ENCODE measurements at places on chromosomes 6 and 20. TPM values are rescaled to one million over a fixed set of nuclear protein-coding genes. Genes with fewer than 3 reads are reported as not detected.

The OPN5 gene
- total RNA-seq = not detected

The ZKSCAN8 gene
- total RNA-seq = 29.8 TPM

The BACH2 gene
- 1.3 TPM for total RNA-seq

The PPP1R14C gene
- total RNA-seq = 13.9 TPM

The KIF6 gene
- total RNA-seq = 0.78 TPM

The CDSN gene
- total RNA-seq = not detected

The EYA4 gene
- 0.32 TPM for total RNA-seq

The ZBP1 gene
- not detected for total RNA-seq

All from articular chondrocyte of knee joint (primary cell).